ENCODE measurements at places on chromosomes 3 and 15.

DNA sequence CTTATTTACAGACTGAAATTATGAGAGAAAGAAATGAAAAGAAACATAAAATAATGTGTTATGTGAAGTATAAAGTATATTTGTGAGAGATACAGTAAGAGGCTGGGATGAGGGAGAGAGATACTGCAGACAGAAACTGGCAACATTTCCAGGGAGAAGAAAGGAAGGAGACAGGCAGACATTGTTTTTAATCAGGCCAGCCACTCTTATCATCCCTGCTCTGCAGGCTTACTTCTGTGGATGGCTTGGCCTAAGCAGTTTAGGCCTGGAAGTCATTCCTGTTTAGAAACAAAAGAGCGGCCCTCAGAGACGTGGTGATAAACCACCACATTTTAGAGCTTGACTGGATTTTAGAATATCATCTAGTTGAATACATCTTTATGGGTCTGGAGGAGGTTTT is 12.4 kb downstream of the PCCB start:
- no peak for DNase-seq

GRCh38 chr15:74787251-74788041 is 5.6 kb downstream of the CSK start:
- DNase-seq = no peak

GRCh38 chr3:115789481-115789880 is 166.2 kb downstream of the GAP43 start:
- no peak for DNase-seq

DNA sequence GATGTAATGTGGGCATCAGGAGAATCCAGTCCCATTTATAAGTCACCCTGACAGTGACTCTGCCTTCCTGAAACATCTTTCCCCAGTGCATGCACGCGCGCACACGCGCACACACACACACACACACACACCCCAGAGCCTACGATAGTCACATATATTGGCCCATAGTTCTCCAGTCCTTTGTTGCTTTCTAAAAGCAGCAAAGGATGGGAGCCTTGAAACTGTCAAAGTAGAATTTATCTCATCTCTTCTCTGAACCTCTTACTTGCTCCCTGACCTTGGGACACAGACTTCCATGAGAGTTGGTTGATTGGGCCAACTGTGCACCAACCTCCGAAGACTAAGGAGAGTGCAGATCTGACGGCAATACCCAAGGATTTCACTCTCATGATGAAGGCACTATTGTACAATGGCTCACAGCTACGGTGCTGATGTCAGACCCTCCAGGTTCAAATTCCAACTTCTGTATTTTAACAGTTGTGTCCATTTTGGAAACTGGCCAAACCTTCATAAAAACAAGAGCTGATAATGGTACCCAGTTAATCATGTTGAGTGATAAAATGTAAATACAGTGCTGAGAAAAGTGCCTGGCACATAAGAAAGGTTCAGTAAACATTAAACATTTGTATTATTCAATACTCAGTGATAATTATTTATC is 8.3 kb downstream of the CPA3 start:
- DNase-seq = no peak

GRCh38 chr15:101309436-101310160 is 14.6 kb upstream of the SNRPA1 start:
- no peak for DNase-seq

DNA sequence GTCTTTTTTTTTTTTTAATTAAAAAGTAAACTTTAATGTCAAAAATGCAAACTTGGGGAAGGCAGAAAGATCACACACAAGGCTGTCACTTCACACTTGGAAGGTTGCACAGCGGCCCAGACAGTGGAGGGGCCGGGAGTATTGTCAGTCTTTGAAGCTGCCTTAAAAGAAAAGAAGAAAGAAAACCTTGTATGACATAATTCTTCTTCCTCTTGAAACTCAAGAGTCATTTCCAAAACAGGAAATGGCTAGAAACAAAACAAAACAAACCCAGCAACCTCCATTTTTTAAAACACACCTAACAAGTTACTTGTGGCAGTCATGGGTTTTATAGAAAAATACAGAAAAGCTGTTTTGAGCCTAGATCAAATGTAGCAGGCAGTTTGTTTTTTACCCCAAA is 68.1 kb upstream of the MAGI1 start:
- no peak for DNase-seq

GRCh38 chr15:60528530-60528929 is 49.6 kb upstream of the ICE2 start:
- DNase-seq = no peak

DNA sequence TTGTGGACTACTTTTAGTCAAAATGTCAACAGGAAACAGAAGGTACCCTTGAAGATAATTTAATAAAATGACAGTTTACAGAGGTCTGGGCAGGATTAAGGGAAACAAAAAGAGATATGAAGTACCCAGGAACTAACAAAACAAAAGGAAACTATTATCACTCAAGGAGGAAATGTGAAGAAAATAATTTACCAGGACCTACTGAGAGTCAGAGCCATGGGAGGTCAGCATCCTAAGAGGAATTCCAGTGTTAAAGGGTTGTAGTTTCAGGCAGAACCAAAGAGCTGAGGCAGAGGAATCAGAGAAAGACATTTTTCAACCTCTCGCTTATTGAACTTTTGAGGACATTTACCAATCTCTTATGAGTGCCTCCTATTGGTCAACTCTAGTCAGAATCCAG is 408.9 kb upstream of the CBLB start:
- DNase-seq = no peak

DNA sequence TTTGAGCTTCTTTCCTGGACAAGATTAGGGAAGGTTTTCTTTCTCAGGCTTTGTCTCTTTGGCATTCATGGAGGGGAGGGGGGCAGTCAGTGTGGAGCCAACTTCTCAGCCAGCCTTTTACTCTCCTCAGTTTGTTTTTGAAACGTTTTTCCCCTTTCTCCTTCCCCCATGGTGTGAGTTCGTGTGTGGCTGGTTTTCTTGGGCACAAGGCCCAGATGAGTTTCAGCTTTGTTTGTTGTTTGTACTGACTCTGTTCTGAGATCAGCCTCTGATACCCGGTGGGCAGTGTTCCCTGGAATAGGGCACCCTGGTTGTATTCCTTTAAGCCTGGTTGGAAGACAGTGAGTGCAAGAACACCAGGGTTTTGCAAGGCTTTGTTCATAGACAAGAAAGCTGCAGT is 168.2 kb upstream of the RARB start:
- no peak for DNase-seq

- DNase-seq = no peak
These were observed 20.2 kb upstream of the PARP14 start for GRCh38 chr3:122660297-122660974.

DNA sequence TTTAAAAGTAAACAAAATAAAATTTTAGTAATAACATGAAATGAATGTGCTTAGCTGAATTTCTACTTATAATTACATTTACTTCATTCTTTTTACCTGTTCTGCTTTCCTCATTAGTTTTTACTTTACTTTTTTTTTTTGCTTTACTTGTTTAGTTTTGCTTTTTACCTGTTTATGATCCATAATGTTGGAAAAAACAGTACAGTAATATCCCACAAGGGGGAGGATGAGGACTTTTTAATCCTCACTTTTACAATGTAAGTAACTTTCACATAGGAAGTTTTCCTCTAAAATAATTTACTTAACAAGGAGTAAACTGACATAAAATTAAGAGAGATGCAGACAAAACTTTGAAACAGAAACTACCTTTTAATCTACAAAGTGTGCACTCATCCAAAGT is 268.7 kb downstream of the TBC1D5 start:
- DNase-seq = no peak

DNA sequence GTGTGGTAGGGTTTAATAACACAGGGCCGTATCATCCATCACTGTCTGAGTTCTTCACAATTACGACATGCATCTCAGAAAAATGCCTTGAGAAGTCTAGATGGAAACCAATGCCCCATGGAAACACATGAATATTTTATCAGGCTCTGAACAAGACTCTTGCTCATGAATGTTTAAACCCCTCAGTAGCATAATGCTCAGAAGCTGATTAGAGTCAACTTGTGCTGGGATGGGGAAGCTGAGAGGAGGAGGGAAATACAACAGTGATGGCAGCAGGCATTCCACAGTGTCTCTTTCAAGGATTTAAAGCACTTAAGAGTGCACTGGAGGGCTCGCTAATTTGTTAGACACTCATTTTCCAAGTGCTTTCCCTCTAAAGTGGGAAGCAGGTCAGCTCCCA is 3.8 kb downstream of the GPR156 start:
- no peak for DNase-seq

DNA sequence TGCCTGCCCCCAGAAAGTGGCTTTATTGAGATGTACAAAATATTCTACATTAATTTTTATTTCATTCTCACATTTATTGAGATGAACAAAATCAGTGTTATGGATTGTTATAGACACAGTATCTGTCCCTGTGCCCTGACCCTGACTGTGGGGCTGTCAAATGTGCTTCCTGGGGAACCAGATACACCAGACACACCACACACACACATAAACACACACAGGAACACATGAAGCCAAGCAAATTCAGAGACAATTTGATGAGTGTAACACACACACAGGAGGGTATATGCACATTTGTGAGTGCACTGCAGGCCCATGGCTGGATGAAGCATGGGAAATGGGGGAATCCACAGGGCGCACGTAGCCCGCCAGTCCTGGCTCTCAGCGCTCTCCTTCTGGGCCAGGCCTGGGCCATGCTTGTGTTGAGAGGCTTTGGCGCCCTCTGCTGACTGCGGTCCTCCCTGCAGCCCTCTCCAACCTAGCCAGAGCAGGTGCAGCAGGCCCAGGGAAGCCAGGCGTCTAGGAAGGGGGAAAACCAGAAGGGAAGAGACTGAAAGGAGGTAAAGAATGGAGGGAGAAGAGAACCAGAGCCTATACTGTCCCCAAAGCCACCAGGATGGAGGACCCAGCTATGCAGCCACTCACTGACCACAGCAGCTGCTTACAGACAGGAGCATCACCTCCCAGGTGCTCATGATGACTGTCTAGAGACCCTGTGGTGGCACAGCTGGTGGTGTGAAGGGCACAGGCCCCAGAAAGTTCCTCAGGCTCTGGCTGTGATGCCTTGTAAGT is 18.0 kb upstream of the LOXL1 start:
- DNase-seq = peak; percentile 67

GRCh38 chr3:27425896-27426565 is 56.8 kb upstream of the NEK10 start:
- no peak for DNase-seq

GRCh38 chr3:136495213-136495612 is 245.1 kb downstream of the PCCB start:
- DNase-seq = no peak

DNA sequence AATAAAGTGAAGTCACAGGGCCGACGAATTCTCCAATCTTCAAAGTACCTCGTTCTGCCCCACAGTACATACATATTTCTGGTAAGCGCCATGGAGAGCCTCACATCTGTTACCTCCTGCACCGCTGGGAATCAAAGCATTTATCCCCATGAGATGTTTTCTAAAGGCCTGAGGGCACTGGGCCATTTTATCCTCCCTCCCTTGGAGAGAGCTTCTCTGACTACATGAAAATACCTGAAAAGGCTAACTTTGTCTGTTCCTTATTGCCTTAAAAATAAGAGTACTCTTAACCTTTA is 148.1 kb downstream of the RORA start:
- no peak for DNase-seq

- peak; percentile 14 for DNase-seq
These were observed 742.0 kb upstream of the CCDC54 start for GRCh38 chr3:106635271-106635670.

DNA sequence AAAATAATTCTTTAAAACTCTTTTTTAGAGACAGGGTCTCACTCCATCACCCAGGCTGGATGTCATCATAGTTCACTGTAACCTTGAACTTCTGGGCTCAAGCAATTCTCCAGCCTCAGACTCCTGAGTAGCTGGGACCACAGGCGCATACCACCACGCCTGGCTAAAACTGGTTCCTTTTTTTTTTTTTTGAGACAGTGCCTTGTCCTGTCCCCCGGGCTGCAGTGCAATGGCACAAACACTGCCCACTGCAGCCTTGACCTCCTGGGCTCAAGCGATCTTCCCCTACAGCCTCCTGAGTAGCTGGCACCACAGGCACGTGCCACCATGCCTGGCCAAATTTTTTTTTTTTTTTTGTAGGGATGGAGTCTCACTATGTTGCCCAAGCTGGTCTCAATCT is 23.7 kb upstream of the FURIN start:
- DNase-seq = no peak

DNA sequence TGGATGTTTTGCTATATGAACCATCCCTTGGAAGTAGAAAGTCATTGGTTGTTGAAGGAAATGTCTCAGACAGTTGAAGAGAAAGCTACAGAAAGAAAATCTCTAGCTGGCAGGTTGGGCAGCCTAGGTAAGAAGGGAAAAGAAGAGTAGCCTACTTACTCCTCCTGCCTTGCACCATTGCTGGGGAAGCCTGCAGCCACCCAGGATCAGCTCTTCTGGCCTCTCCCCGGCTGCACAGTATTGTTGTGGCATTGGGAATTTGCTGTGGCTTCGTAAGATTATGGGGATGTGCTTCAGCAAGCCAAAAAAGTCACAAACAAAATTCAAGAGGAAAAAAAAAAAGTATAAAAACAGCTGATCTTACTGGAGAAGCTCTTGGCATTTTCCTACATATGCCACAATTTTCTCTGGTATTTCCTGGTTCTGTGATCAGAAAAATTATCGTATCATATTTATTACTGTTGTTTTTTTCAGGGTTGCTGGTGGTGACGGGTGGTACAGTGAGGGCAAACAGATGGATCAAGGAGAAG is 154.2 kb downstream of the TIGIT start:
- no peak for DNase-seq

DNA sequence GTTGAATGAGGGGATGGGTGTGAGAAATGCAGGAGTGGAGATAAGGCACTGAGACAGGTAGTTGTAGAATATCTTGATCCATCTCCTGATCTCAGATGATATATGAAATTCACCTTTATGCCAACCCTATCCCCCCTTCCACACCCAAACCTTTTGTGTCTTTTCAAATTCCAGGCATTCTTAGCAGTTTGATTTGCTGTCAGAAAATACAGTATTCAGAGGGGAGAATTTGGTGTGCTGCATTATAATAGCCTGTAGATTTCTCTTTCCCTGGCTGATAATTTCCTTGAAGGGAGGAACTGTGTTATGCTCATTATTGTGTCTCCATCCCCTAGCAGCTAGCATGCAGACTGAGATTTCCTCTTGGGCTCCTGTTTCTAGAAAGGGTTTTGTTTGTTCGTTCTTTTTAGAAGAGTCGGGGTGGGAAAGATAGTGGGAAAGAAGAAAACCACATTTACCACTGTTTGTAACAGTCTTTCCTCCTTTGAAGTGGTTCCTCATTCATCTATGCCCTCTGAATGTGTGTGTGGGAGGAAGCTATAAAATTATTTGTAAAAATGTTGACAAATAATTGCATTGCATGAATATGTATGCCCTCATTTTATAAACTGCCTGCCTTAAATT is 373.4 kb downstream of the DIPK2A start:
- no peak for DNase-seq

DNA sequence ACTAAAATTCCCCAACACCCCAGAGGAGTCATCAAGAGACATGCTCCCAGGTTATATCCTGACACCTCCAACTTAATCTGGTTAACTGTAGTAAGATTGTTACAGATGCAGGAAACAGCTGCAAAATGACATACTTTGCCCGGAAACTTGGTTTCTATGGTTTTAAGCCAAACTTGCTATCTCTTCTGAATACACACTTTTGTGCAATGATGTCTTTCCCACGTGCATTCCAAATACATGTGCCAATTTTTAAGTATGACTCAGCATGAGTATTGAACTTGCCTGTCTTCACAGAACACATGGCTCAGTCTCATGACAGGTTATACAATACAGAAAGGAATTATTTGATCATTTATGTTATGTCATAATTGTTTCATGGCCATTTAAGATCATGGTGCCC is 207.0 kb upstream of the DCBLD2 start:
- no peak for DNase-seq

GRCh38 chr3:176491084-176491483 is 706.2 kb downstream of the TBL1XR1 start:
- DNase-seq = no peak

GRCh38 chr15:71592203-71592602 is 218.2 kb upstream of the NR2E3 start:
- no peak for DNase-seq
